Stimulated activated CD8-positive, alpha-beta memory T cell treated with anti-CD3 and anti-CD28 coated beads, Interleukin-4, amount 100 ng/mL, for 4 hours (primary cell): ENCODE measurements at places on chromosomes 3 and 15.

- DNase-seq: no peak
Measured at GRCh38 chr3:121979734-121980449, 42.2 kb downstream of the ILDR1 start.

- no peak for DNase-seq
Measured at GRCh38 chr15:32986147-32986546, 208.4 kb downstream of the FMN1 start.

- DNase-seq: no peak
Measured at GRCh38 chr3:133136114-133137041, 98.2 kb downstream of the TMEM108 start.

- no peak for DNase-seq
Measured at GRCh38 chr3:38755130-38755529, 60.9 kb downstream of the SCN10A start.

DNA sequence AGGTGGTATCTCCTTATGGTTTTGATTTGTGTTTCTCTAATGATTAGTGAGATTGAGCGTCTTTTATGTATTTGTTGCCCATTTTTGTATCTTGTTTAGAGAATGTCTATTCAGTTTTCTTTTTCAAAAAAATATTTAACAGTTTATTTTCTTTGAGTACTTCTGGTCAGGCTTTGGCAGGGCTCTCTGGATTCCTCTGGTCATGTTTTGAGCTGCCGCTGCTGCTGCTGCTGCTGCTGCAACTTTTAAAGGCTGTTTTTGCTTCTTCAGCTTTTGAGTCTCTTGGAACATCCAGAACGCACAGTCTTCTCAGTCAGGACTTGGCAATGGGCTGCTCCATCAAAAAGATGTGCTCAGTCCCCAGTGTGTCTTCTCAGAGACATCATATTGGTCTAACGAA is 40.1 kb downstream of the REC114 start:
- DNase-seq: no peak

DNA sequence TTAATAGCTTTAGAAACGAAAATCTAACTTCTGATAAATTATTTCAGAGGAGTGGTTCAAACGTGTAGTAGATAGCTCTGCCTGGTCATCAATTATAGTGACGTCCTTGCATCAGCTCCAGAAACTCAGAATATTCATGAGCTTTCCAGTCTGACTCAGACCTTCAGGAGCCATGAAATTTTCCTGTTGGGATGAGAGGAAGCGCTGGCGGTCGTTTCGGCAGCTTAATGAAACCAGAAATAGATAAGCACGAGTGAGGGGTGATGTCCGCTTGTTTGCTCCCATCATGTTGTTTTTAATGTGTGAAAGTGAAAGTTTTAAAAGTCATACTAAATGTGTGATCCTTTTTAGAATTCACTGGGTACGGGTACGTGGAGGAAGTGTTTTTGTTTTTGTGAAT is 141.1 kb downstream of the PGPEP1L start:
- no peak for DNase-seq

DNA sequence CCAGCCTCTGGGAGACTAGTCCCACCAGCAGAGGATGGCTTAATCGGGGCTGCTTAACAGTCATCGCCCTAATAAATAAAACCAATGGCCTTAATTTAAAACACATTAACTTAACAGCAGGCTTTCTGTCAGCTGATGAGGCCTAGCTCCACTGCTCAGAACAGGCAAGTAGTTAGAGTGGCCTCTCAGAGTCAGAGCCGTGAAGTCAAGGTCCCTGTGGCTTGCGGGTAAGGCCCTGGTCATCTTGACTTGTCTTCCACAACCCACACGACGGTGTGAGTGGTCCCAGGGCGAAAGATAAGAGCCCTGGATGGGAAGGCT is 11.8 kb downstream of the XXYLT1 start:
- DNase-seq: no peak

- no peak for DNase-seq
Measured at GRCh38 chr3:35946121-35946853, 307.0 kb downstream of the ARPP21 start.

- no peak for DNase-seq
Measured at GRCh38 chr15:68626739-68627138, 47.9 kb downstream of the CORO2B start.

DNA sequence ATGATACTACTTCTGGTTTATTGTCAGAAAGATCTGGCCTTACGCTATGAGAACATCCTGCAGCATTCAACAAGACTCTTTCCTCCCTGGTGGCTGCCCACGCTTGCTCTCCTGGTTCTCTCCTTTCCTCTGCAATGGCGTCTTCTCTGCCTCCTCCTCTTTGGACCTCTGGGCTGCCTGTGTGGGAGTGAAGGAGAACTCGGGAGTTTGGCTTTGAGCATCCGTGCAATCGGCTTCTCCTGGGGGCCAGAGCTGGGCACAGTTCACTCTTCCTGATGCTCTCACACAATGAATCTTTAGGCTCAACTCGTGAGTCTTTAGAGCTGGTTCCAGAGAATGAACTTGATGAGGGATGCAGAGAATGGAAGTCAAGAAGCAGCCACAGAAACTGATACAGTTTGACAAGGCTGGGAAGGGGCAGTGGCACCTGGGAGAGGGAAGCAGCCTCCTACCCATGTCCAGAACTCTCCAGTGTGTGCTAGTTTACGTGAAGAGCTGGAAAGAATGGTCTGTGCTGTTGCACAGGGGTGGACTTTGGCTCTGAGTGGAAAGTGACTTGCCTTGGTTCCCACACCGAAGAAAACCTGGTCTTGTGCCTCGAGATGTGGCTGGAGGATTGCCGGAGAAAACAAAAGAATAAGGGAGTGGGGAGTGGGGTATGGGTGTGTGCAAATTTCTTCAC is 37.9 kb downstream of the RPLP1 start:
- DNase-seq: no peak

GRCh38 chr15:44813231-44813630 is 76.9 kb downstream of the TRIM69 start:
- no peak for DNase-seq

DNA sequence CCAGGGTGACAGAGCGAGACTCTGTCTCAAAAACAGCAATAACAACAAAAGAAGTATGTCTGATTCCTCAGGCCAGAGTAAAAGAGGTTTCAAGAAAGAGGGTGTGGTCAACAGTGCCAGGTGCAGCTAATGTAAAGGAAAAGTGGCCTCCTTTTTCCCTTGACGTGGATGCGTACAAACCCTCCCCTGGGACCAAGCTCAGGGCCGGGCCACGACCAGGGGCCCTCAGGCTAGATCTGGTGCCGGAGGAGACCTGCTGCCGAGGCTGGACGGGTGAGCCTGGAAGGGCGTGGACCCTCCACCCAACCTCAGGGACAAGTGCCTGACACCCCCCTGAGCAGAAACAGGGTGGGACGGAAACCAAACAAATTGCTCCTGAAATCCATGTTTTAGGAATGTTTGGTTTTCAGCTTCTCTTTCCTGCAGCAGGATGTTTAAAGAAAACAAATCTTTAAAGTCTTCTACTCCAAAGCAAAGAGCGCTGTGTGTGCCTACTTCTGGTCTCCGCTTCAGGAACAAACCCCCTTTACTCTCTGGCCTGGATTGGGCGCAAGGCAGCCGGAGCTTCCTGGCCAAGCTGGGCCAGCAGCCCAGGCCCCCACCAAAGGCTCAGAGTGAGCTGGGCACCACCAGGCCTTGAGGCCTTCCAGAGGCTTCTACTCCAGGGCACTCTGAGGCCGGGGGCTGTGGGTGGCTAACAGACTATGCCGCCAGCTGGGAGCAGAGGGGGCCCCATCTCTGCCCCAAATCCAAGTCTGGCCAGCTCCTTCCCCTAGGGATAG is 21.4 kb downstream of the ZDHHC19 start:
- no peak for DNase-seq

DNA sequence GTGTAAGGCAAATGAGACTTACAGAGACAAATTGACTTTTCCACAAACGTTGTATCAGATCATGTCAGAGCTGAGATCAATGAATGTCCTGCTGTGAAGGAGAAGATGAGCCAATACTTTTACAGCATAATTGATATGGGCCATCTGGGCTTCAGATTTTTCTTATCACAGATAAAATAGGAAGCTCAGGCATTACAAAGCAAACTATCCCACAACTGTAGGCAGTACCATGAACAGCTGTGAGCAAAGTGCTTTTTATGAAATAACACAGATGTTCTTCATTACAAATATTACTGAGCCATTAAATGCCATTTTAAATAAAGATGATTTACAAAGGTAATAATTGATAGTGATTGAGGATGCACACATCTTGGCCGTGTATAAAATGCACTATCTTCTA is 852.3 kb downstream of the OTOL1 start:
- no peak for DNase-seq

DNA sequence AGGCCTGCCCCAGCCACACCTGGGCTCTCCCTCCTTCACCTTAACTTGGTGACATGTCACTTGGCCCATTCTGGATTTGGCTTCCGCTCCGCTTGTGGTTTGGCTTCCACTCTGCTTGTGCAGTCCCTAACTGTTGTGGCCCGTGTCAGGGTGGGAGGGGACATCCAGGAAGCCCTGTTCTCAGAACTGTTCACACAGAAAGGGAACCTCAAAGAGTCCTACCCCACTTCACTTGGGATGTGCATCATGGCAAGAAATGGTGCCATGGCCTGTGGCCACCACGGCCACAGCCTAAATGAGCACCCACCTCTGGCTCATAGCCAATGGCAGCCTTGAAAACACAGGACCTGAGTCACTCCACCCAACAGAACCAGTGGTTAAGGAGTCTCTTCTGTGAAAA is 63.4 kb downstream of the CYP19A1 start:
- no peak for DNase-seq

GRCh38 chr15:31471731-31472430 is 145.2 kb downstream of the KLF13 start:
- DNase-seq: no peak

DNA sequence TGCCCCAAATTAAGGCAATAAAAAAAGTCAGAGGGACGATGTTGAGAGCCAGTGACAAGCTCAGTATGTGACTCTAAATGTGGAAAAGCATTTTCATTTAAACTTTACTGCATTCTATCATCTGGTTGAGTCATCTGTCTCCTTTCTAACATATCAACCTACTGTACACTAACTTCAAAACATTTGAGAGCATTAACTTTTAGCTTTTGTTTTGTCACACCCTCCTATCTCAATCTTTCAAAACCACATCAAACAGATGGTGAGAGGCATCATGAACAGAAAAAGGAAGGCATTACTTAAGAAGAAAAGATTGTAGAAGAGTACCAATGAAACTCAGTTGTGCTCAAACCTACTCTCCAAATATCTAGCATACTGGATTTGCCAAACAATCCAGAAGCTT is 4.8 kb downstream of the LRRC58 start:
- DNase-seq: no peak

GRCh38 chr3:109050591-109051167 is 67.3 kb downstream of the MORC1 start:
- DNase-seq: no peak

DNA sequence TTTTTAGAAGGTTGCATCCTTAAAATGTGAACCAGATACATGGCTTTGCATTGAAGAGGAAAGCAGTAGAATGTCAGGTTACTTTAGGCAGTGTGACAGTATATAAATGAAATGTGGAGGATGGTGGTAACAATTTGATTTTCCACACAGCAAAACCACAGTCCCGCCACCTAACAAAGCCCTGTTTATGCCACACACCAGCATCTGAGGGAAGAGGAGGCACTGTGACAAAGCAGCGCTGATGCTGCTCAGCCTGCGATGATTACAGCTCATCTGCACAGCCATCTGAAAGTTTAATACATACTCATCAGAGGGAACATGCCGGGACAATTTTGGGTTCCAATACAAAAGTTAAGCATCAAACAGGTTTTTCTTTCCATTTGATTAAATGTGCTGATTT is 8.9 kb downstream of the RNF7 start:
- DNase-seq: no peak

GRCh38 chr3:132669256-132669777 is 9.2 kb downstream of the UBA5 start:
- DNase-seq: no peak

- DNase-seq: no peak
Measured at GRCh38 chr3:13007251-13007941, 65.8 kb downstream of the IQSEC1 start.

- DNase-seq: no peak
Measured at GRCh38 chr3:149333176-149333859, at the start of gene TM4SF18. TSS of gene TM4SF18 (minus strand) at chr3:149333636. CDS start at chr3:149333382, 254 bp downstream.

DNA sequence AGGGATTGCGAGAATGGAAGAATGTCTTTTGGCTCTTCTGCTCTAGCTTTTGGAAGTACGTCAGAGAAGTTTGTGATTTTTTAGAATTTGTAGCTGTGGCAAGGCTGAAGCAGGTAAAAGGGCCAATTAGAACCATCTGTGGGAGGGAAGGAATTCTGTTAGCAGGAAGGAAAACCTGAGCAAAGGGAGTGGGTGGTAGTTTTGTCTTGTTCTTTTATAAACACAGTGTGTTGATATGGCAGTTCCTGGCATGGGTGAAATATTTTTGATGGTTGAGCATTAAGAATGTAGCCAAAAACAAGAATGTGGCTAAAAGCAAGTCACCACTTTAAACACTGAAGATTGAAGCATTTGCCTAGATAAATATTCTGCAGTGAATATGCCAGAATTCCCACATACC is 23.8 kb downstream of the DAG1 start:
- no peak for DNase-seq

GRCh38 chr15:19973718-19974117 is 567.9 kb downstream of the GOLGA6L6 start:
- no peak for DNase-seq

GRCh38 chr15:55277116-55277564 is 12.5 kb downstream of the RAB27A start:
- no peak for DNase-seq

GRCh38 chr3:8658306-8659212 is 14.0 kb upstream of the SSUH2 start:
- no peak for DNase-seq

DNA sequence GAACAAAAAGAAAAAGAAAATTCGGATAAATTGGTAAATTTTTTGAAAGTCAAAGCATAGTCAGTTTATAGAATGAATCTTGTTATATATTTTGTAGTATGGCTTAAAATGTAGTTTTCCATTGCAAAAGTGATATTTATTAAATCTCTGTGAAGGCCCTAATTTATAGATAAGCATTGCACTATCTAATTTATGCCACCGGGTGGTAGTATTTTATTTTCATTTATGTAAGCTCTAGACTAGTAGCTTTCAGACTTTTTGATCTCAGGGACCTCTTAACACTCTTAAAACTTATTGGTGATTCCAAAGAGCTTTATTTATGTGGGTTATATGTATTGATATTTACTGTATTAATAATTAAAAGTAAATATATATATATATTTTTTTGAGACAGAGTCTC is 133.9 kb upstream of the LRRFIP2 start:
- DNase-seq: no peak

GRCh38 chr3:12423131-12423530 is 61.1 kb upstream of the TSEN2 start:
- DNase-seq: no peak

DNA sequence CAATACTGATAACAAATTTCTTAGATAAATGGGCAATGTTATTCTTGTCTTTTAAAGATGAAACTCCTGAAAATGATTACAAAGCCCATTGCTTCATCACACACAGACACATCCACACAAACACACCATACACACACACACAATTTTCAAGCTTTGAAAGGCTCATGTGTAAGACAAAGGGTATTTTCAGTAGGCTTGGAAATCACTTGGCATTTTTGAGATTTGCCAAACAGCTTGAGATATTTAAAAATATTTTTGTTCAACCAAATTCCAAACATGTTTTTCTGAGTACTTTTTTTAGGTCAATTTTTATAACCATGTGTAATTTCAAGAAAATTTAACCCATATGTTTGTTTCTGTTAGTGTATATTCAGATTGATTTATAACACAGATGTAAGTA is 283.7 kb downstream of the ROBO2 start:
- DNase-seq: no peak
